ENCODE measurements at places on chromosomes 7 and 10. TPM values are rescaled to one million over a fixed set of nuclear protein-coding genes. Genes with fewer than 3 reads are reported as not detected.
A peak's percentile ranks its signal among the peaks of the same experiment; 100 is the strongest.

- peak; percentile 59 for DNase-seq
Observed at GRCh38 chr7:88835147-88835728, 39.7 kb upstream of the TEX47 start.

GRCh38 chr7:105002-105401, 87.4 kb upstream of the FAM20C start:
- no peak for DNase-seq

GRCh38 chr7:73841689-73842066, 638 bp downstream of the METTL27 start:
- no peak for DNase-seq

- peak; percentile 27 for DNase-seq
Observed at GRCh38 chr10:1172256-1172984, 116.2 kb downstream of the WDR37 start.

DNA sequence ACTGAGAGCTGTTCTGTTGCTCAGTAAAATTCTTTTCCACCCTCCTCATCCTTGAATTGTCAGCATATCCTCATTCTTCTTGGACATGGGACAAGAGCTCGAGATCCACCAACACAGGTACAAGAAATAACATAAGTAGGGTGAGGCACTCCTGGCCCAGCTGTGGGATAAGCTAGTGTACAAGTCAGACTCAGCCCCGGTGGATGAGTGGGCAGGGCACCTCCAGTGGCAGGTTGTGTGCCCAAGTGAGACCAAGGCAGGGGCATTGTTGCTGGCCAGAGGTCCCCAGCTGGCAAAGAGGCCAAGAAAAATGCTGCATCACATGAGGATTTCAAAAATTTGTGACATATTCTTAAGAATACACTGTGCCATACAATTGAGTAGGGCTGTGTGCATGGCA, 402.0 kb upstream of the ZWINT start:
- no peak for DNase-seq

DNA sequence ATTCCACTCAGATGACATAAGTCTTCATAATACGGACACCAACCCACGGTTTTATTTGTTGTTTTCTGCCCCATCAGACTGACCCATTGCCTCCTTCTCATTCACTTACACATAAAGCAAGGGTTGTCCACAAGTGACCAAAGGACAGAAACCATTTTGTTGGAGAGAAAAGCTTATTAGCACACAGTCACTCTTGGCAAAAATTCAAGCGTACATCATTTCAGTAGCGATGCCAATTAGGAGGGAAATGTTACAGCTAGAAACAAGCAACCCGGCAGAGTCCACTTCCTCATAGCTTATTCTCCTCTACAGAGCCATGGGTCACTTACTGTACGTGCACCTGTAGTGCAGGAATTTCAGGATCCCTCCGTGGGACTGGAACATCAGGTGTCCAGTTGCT, 23.0 kb downstream of the ABLIM1 start:
- DNase-seq: no peak

DNA sequence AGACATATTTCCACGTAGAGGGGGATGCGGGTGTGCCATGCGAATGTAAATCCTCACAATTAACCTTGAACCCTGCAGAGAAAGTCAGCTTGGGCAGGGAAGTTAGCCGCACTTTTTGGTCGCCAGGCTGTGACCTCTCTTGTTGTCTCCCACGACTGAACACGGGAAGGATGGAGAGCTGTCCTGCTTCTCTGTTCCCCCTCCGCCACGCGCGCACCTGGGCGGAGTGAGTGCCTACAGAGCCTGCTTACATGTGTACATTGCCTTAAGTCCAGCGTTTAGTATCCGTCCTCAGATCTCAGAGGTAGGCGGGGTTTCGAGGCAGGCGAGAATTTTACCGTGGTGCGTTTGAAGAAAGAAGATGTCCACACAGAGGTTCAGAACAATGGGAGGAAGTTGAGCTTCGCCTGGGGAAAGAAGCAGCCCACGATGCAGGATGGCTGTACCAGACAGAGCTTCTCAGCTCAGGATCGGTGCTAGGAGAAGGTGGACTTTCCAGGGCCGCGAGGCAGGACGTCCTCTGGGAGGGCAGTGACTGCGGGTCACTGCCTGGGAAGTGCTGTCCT, 482 bp upstream of the ERCC6 start:
- peak; percentile 66 for DNase-seq

DNA sequence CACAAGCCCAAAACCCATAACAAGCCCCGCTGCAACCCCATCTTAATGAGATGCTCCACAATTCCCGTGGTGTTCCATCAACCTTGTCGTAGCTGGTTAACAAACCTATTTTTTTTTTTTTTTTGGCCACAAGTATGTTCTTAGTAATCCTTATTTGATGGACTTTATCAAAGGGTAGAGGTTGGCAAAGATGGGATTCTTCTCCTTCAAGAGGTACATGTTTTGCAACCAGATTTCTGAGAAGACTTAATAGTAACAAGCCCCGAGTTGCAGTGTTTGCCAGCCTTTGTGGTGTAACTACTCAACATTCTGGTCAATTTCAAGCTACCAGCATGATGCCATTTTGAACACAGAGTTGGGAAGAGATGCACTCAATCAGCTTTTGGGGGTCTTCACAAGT, 181.7 kb downstream of the NRP1 start:
- DNase-seq: no peak

DNA sequence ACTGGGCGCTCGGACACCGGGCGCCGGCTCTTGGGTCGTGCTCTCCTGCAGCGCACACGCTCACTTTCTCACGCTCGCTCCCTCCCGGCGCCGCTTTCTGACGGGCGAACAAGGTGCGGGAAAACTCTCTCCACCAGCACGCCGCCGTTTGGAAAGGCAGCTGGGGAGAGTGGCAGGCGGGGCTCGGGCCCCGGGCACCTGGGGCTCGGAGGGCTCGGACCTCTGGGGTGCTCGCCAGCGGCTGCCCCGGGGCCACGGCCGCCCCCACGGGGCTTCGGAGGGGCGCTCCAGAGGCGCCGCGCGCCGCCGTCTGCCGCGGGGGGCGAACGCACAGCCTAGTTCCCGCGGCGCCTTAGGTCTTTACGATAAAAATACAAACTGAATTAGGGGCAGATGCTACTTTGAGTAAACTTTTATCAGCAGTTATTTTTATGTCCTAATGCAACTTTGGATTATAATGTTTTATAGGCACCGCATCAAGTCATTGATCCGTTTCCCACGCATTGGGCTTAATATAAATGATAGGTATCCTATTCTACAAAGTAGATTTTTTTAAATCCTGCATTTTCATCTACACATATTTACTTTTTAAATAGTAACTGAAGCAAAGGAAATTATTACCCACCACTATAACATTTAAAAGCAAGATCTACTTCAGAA, 535 bp upstream of the EPC1 start:
- no peak for DNase-seq

GRCh38 chr10:117214401-117214800, 17.1 kb downstream of the KCNK18 start:
- DNase-seq: no peak

DNA sequence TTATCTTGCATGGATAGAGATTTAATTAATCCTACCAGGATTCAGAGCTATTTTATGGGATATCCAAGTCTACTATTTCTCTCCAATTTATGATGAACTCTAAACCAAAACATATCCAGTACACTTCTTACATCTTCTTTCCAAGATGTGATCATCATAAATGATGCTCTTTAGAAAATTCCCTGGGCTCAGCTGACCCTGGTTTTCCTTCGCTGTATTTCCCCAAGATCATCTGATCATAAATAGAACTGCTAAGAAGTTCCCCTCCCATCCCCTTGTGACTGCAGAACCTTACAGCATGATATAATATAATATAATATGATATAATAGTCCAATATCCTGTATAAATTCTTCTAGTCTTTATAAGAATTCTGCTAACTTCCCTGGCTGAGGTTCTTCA, 114.6 kb upstream of the LYZL2 start:
- DNase-seq: no peak

GRCh38 chr7:73519867-73520672, 2.0 kb downstream of the BAZ1B start:
- no peak for DNase-seq

DNA sequence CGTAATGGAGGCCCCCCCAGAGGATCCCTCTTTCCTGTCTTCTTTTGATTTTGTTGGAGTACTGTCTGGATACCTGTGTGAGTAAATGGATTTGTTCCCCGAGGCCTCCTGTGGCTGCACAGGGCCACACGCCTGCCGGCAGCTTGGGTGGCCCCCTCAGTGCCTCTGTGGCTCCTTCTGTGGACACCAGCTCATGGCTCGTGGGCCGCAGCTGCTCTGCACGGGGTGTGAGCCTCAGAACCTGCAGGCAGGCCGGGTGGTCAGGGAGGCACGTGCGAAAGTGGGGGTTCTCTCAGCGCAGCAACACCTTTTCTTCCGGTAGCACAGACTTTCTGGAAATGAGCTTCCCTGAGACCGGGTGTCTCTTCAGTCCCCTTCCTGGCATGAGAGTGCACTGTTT, 70.3 kb downstream of the WDR37 start:
- no peak for DNase-seq

GRCh38 chr7:106346167-106346677, 61.4 kb upstream of the NAMPT start:
- no peak for DNase-seq

DNA sequence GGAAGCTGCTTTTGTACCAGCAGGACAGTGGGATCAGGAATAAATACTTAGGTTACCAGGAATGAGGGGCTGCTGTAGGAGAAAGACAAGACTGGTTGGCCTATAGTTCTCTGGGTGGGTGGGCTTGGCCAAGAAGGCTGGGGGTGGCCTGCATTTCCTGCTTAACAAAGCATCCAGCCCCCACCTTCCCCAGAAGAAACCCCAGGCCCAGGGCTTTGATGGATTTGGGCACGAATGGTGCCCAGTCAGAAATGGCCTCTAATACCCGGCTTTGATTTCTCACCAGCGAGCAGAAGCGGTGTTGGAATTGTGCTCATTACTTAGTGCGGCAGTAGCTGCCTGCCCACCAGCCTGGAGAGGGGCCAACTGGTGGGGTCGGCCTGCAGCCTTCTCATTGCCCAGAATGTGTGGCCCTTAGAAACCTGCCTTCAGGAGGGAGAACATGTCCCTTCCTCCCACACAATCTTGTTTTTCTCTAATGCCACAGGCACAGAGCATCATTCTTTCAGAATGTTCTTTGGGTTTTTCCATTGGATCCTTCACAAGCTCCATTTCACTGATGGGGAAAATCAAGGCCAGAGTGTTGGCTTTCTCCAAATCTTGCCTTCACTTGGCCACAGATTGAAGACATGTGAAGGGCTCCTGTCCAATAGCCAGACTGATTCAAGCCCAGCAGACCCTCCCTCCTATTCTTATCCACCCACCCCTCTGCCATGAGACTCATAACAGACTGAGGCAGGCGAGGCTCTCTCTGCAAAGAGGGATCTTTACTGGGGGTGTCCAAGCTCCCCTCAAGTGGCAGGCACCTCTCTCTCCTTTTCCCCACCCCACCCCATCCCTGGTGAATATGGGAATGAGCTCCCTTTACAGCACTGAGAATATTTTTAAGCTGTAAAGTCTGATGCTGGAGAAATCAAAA, 2.5 kb downstream of the UNC5B start:
- peak; percentile 30 for DNase-seq

- no peak for DNase-seq
Observed at GRCh38 chr7:140195859-140196258, 19.1 kb upstream of the KDM7A start.

GRCh38 chr10:16445770-16446469, 9.1 kb downstream of the PTER start:
- no peak for DNase-seq

DNA sequence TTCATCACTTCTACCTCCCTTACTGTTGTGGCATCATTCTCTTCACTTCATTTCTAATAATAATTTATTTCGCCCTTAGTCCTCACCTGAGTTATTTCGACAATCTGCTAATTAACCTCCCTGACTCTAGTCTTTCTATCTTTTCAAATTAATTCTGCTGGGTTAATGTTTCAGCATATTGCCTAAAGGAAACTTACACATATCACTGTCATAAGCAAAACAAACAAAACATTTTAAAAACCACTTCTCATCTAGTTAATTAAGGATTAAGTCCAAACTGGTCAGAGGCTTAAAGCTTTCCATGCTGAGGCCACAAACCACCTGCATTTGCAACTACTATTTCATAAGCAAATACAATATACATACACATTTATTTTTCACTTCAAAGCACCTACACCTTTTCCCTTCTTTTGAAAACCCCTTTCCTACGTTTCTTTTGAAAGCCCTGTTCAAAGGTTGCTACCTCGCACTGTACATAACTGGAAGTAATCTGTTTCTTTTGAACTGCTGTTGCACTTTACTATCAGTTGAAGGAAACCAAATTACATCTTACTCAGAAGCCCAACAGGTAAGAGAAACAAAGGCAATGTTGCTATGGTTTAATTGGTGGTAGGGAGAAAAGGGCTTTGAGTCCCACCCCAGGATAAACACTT, 10.3 kb downstream of the SEM1 start:
- no peak for DNase-seq

GRCh38 chr7:119935418-119936025, 337.5 kb upstream of the KCND2 start:
- DNase-seq: peak; percentile 5

DNA sequence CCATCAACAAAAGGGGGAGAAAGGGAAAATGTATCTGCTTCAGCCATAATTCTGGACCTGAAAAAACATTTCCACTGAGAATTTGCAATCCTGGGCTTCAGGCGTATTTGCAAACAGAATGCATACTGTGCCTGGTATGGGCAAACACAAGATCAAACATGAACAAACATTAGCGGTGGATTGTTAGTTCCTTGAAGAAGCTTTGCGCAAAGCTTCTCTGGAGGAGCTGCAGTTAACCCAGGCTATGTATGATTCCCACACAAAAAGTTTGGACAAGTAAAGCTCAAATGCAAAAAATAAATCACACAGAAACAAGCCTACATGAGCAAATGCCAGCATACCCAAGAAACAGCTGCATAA, 20.4 kb upstream of the HILPDA start:
- peak; percentile 71 for DNase-seq

DNA sequence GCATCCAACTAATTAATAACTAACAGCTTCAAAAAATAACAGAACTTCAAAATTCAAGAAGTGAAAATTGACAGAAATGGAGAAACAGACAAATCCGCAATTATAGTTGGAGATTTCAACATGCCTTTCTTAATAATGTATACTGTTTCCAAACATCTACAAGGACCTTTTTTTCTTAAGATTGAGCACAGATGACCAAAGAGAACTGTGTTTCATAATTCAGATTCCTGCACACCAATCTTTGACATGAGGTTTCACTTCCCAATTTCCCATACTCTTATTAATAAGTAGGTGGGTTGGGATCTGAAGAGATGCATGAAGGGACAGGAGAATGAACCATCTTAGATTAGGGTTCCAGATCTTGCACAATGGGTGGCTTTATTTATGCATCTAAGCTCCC, 24.9 kb upstream of the GIMAP7 start:
- DNase-seq: no peak

- DNase-seq: no peak
Observed at GRCh38 chr10:99329554-99330346, 594 bp downstream of the CNNM1 start.

- DNase-seq: no peak
Observed at GRCh38 chr10:119818889-119819270, 53.8 kb downstream of the MCMBP start.

Gene NCF1
- 0.23 TPM for total RNA-seq

Gene FAM25G
- total RNA-seq: not detected

Gene NAT16
- 0.19 TPM for total RNA-seq

Gene STEAP1B
- total RNA-seq: 1.7 TPM

Data from Caco-2 (cell line).